Aorta (tissue), 5 donors: ENCODE measurements at places on chromosomes 5 and 9. TPM values are rescaled to one million over a fixed set of nuclear protein-coding genes. Genes with fewer than 3 reads are reported as not detected.

Gene PCDHB16
- 7.4 TPM for total RNA-seq

Gene ADAMTSL1
- 50.4 TPM for total RNA-seq

Gene SHOC1
- total RNA-seq: not detected

Gene PCDHGA12
- 18.8 TPM for total RNA-seq

Gene SLC6A3
- 0.23 TPM for total RNA-seq

DNA sequence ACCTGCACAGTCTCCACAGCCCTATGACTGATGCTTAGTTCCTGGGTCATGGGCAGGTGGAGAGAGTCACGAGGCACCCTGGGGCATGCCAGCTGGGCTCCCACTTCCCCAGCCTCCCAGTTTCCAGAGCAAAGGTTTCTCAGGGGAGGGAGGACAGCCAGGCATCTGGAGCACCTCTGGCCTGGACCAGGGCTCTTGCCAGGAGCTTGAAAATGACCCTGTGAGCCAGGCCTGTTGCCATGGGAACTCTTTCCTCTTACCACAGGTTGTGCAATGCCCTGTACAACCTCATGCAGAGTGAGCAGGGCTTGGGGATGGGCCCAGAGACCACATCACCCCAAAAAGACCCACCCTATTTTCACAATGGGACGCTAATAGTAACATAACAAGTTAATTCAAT, 113.1 kb downstream of the PSD2 start:
- DNase-seq: no peak
- no peak overlapping the region for H3K27ac ChIP-seq
- no peaks in the 10 kb centered on the region for H3K4me1 ChIP-seq
- H3K36me3 ChIP-seq: no peaks in the 10 kb centered on the region
- H3K4me3 ChIP-seq: no peak overlapping the region

DNA sequence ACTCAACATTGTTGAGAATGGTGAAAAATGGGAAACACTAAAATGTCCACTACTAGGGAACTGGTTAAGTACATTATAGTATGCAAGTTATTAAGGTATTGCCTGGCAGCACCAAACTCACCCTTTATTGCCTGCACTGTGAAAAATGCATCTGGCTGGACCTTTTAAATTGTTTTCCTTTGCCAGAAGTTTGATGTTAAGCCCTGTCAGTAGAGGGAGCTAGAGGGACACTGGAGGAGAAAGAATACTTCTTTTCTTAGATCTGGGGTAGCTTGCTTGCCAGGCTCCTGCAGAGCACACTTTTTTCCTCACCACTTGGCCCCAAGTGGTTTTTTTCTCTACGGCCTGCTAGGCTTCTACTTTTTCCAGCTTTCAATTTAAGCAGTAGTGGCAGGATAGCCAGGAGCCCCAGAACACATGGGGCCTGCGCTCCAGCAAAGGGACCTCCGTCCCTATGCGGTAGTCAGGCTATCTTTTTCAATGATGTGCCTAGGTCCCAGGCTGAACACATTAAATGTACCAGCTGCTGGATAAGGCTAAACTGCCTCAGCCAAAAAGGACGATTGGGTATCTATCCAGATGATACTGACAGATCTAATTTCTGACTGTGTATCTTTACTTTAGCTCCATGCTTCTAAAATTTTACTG, 8.0 kb upstream of the HABP4 start:
- no peak overlapping the region for H3K27ac ChIP-seq
- H3K4me3 ChIP-seq: no peak overlapping the region
- no peaks in the 10 kb centered on the region for H3K27me3 ChIP-seq

DNA sequence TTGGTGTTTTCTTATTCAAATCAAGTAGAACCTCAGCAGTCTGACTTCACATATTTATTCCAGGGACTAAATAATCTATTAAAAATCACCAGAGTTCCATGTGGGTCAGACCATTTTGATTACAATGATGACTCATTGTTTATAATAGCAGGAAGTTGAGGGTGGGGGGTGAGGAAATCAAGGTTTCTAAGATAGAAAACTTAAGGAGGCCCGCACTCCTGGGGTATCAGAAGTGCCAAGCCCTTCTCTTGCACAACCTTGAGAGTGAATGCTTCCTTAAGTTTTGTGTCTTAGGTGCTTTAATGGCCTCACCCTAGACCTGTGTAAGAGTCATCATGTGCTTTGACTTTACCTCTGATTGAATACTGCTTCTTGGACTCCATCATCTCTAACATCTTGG, 31.9 kb upstream of the NPR3 start:
- H3K36me3 ChIP-seq: no peaks in the 10 kb centered on the region
- no peak overlapping the region for H3K27ac ChIP-seq

- no peaks in the 10 kb centered on the region for H3K36me3 ChIP-seq
- no peaks in the 10 kb centered on the region for H3K4me1 ChIP-seq
- no peak overlapping the region for H3K27ac ChIP-seq
- no peaks in the 10 kb centered on the region for H3K27me3 ChIP-seq
- no peak overlapping the region for H3K4me3 ChIP-seq
- no peak for DNase-seq
Observed at GRCh38 chr9:91855196-91855595, 94.8 kb downstream of the ROR2 start.

DNA sequence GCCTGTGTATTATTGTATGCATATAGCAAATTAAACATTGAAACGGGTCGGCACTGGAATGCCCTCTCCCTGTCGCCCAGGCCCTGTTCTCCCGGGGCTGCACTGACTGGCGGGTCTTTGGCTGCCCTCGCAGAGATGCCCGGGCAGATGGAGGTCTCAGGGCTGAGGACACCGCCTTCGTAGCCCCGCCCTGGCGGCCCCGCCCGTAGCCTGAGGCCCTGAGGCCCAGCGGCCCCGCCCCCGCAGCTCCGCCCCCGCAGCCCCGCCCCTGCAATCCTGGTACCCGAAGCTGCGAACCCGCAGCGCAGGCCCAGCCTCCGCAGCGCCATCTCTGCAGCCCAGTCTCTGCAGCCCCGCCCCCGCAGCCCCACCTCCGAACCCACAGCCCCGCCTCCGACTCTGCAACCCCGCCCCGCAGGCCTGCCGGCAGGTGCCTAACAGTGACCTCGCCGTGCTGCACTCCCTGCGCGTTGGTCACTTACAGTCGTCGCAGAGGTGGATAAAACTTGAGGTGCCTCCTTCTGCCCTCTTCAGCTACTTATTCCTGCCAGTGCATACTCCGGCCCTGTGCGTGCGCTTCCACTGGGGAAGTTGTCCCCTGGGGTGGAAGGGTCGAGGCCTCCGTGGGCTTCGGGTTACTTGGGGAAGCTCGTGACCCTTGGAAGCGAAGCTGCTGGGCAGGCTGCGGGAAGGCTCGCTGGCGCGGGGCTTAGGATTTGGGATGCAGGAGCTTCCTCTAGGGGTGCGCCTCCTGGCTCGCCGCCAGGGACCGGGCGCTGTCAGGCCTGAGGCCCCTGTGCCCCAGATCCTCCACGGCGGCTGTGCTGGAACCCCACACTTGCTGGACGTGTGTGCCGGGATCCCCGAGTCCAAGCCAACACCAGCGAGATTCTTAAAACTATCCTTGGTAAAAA, 72.3 kb downstream of the ICE1 start:
- no peak overlapping the region for H3K4me3 ChIP-seq
- no peaks in the 10 kb centered on the region for H3K27me3 ChIP-seq
- no peak overlapping the region for H3K27ac ChIP-seq
- no peaks in the 10 kb centered on the region for H3K36me3 ChIP-seq

DNA sequence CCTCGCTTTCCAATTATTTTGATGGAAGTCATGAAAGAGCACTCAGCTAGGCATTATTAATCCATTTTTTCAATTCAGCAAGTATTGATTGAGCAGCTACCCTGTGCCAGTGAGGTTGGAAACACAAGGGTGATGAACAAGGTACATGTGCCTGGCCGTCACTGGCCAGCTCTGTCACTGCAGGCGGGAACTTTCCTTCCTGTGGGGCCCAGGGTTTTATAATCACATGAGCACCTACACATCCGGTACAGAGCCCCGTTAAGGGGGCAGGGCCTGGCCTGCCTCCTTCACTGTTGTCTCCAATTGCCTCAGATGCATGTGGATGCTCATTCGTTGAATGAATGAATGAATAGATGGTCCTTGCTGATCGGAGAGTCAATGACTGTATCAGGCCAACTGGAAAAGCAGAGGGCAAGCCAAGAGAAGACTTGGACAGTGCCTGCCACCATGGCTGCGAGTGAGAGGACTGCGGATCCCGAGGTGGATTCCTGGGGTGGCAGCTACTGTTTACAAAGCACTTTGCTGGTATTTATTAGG, 55.9 kb upstream of the KCNMB1 start:
- H3K27ac ChIP-seq: no peak overlapping the region
- DNase-seq: no peak
- no peaks in the 10 kb centered on the region for H3K27me3 ChIP-seq
- no peaks in the 10 kb centered on the region for H3K4me1 ChIP-seq
- H3K4me3 ChIP-seq: no peak overlapping the region
- H3K36me3 ChIP-seq: no peaks in the 10 kb centered on the region

- H3K27ac ChIP-seq: no peak overlapping the region
- H3K27me3 ChIP-seq: peaks cover 1% of the 10 kb centered on the region
- H3K4me3 ChIP-seq: no peak overlapping the region
- DNase-seq: no peak
- H3K36me3 ChIP-seq: no peaks in the 10 kb centered on the region
Observed at GRCh38 chr9:21381448-21382339, 3.5 kb downstream of the IFNA2 start.

DNA sequence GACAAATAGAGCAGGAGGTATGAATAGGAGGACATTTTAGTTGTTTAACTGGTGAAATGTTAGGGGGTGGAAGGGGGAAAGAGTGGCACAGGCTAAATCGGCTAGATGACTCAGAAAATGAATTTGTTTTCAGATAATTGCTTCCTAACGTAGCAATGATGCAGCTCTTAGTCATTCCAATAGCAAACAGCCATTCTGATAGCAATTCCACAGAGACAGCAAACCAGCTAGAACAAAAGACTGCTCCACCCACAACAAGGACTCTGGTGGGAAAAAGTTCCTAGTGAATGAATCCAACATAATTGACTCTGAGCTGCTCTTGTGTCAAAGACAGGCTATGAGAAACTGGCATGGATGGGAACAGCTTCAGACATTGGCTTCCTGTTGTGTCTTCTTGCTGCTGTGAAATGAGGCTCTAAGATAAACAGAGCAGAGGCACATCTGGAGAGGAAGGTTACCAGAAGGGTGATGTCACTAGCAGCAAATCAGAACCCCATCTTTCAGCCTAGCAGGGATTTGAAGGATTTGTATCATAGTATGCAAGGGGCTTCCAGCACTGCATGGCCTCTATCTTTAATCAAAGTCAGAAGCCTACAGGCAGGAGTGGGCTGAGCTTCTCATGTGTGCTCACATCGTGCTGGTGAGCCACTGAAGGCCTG, 28.1 kb upstream of the F2RL1 start:
- no peaks in the 10 kb centered on the region for H3K36me3 ChIP-seq
- peak; percentile 62 for DNase-seq
- H3K27me3 ChIP-seq: no peaks in the 10 kb centered on the region
- peaks cover 8% of the 10 kb centered on the region for H3K4me1 ChIP-seq
- H3K4me3 ChIP-seq: no peak overlapping the region

GRCh38 chr5:127673117-127673800, 24.4 kb downstream of the CTXN3 start:
- H3K4me3 ChIP-seq: no peak overlapping the region
- H3K27me3 ChIP-seq: no peaks in the 10 kb centered on the region
- H3K36me3 ChIP-seq: no peaks in the 10 kb centered on the region
- no peak overlapping the region for H3K27ac ChIP-seq
- no peak for DNase-seq

DNA sequence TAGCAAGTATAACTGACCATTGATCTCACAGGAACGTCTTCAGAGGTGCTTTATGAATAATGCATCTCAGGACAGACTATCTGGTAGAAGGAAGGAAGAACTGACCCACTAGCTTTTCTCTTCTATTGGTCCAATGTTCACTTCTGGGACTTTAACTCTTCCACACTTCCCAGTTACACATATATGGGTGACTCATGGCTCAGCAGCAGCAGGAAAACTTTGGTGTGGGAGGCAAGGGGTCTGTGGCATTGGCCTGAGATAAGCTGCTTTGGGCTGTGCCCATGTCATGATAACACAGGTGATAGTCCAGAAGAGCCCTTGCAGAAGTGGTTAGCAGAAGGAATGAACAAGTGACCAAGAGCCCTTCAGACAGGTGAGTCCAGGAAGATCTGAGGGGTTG, 148.8 kb downstream of the RAB3C start:
- no peaks in the 10 kb centered on the region for H3K36me3 ChIP-seq
- H3K27ac ChIP-seq: no peak overlapping the region
- DNase-seq: no peak
- H3K27me3 ChIP-seq: peaks cover 1% of the 10 kb centered on the region

DNA sequence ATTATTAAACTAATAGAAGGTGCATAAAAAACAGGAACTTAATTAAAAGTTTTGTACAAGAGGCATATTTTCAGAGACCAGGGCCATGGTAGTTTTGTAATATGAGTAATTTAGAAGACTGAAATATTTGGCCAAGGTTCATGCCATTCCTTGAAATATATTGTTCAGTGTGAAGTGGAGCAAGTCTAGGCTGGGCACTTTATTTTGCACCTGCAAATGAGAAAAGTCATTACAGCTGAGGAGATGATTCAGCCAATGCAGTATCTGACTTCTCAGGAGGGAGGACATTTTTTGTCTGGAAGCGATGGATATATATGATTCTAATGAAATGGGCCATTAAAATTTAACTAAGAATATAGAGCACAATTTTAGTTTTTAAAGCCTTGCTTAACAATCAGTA, 754.0 kb upstream of the ADAMTS16 start:
- H3K27me3 ChIP-seq: no peaks in the 10 kb centered on the region
- no peak overlapping the region for H3K4me3 ChIP-seq
- DNase-seq: no peak
- no peak overlapping the region for H3K27ac ChIP-seq
- H3K4me1 ChIP-seq: no peaks in the 10 kb centered on the region

GRCh38 chr9:7139886-7140285, 382.1 kb downstream of the KDM4C start:
- no peaks in the 10 kb centered on the region for H3K27me3 ChIP-seq
- H3K4me1 ChIP-seq: no peaks in the 10 kb centered on the region
- no peak for DNase-seq
- no peak overlapping the region for H3K27ac ChIP-seq
- no peak overlapping the region for H3K4me3 ChIP-seq
- H3K36me3 ChIP-seq: no peaks in the 10 kb centered on the region

GRCh38 chr5:125056671-125057485, 310.4 kb upstream of the ZNF608 start:
- DNase-seq: no peak
- no peaks in the 10 kb centered on the region for H3K27me3 ChIP-seq
- no peak overlapping the region for H3K4me3 ChIP-seq
- H3K27ac ChIP-seq: no peak overlapping the region
- H3K4me1 ChIP-seq: no peaks in the 10 kb centered on the region

GRCh38 chr5:150243590-150243989, 46.0 kb downstream of the CAMK2A start:
- no peak overlapping the region for H3K4me3 ChIP-seq
- H3K27ac ChIP-seq: no peak overlapping the region
- no peak for DNase-seq
- no peaks in the 10 kb centered on the region for H3K4me1 ChIP-seq
